Left forelimb (tissue), 1 donor: ENCODE measurements at places on chromosomes 16 and 17.

DNA sequence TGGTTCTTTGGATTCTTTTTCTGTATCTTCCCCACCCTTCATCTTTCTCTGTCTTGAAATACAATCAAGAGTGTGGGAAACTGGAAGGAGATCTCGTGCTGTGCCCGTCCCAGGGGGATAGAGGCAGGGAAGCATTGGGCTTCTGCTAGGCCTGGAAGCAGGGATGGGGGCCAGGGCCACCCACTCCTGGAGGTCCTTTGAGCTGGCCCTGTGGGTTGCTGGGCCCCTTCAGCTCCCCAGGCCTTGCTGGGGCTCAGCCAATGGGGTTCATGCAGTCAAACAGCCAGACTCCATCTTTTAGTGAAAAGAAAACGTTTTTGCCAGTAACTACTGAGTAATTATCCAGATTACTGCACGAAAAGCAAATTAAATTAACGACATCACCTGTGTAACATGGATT lies 67.8 kb downstream of the CCDC182 start:
- DNase-seq, result peak; percentile 40

GRCh38 chr17:79849953-79850352 lies 10.7 kb upstream of the CBX4 start:
- no peak for DNase-seq

DNA sequence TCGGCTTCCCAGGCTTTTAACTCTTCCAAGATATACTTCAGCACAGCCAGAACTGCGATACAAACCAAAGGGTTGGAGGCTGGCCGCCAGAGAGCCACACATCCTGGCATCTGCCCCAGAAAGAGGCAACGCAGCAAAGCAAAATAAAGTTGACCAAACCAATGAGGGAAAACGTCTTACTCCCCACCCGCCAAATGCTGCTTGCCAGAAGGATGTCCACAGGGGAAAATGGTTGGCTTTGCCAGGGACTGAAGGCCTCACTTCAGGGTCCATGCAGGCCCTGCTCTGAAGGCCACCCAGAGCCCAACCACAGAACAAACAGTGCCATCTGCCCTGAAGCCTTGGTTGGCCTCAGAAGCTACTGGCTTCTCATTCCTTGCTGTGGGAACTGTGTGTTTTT lies 15.0 kb downstream of the CACNG1 start:
- no peak for DNase-seq

- DNase-seq, result no peak
These were observed 363.1 kb downstream of the WWOX start for GRCh38 chr16:78462288-78463208.

DNA sequence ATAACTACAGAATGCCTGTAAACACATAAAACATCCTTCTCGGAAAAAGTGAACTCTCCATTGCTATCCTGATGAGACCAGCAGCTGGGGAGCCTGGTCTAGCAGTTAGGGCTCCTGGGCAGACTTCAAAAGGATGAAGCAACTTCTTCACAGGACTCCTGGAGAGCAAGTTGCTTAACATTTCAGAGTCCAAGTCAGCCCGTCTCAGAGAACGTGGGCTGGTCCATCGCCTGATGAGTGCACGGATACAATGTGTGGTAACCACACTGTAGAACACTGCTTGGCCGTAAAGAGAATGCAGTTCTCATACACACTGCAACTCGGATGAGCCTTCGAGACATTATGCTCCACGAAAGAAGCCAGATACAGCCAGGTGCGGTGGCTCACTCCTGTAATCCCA lies 52.7 kb downstream of the TMEM235 start:
- DNase-seq, result no peak

GRCh38 chr17:45770632-45771270 lies 13.4 kb upstream of the CRHR1 start:
- DNase-seq, result no peak

- no peak for DNase-seq
These were observed 51.5 kb downstream of the CPPED1 start for GRCh38 chr16:12752159-12752558.

DNA sequence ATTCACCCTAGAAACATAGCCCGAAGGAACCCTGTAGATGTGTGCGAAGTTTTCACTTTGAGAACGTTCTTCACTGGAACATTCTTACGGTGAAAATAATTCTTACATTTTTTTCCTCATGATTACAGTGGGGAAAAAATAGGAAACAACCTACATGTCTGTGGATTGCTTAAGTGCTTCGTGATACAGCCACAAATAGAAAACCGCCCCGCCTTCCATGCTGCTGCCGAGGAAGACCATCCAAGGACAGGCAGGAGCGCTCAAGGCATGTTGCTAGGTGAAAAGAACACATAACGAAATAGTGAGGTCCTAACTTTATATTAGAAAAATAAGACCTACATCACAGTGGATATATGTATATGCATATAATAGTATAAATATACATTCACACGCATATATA lies 78.8 kb downstream of the BMERB1 start:
- no peak for DNase-seq

GRCh38 chr16:75273054-75273925 lies 21.9 kb upstream of the BCAR1 start:
- DNase-seq, result no peak

- no peak for DNase-seq
These were observed 37.2 kb upstream of the RGS9 start for GRCh38 chr17:65099941-65100315.

DNA sequence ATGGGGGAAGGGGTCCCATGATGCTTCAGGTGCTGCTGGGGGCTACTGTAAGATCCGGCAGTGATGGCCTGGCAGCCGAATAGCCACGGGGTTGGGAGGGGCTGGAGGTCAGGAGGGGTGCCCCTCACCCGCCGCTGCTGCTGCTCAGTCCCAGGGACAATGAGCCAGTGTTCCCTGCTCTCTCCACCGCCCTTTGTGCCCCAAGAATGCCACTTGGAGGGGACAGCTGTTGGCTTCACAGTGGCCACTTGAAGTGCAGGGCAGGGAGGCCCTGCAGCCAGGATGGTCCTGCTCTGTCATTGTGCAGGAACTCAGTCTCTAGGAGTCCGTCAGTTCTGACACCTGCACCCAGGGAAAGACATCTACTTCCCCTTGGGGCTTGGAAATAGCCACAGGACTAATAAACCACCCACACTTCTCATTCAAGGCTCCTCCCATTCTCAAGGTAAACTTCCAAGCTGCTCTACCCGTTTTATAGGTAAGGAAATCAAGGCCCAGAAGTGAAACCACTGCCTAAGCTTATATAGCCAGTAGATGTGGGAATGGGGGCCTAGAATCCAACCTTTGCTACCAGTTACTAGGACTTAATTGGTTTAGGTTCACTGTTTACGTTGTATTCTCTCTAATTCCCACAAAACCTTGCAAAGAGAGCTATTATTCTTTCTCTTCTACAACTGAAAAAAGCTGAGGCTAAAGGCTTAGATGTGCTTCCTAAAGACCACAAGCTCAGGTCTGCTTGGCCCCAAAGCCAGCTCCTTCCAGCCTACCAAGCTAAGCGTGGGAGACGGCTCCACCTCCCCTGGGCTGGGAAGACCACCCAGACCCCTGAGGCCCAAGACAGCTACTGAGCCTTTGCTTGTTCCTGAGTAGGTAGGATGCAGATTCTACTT lies 6.2 kb upstream of the CPSF4L start:
- DNase-seq, result no peak

DNA sequence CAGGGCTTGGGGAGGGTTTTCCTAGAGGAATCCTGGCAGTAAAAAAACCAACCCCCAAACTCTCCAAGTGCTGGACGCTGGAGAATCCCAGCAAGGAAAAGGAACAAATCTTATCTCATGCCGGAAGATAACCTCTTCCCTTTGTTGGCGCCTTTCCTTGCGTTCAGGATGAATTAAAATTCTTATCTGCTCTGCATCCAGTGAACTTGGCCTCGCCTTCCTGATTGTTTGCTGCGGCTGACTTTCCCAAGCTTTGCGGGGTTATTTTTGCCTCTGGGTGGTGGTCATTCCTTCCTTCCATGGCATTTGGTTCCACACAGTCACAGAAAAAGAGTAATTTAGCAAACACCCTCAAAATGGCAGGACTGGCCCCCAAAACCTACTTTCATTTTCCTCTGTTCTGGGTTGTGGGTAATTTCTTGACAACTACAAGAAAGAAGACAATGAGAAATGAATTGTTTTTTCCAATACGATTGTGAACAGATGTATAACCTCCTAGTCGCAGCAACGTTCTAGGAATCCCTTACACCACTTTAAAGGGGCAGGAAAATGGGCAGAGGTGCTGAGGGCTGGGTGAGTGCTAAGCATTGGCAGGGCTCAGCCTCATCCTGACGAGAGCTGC lies 77.8 kb downstream of the MRC2 start:
- DNase-seq, result no peak

GRCh38 chr16:85173146-85173980 lies 61.1 kb upstream of the CIBAR2 start:
- DNase-seq, result no peak

DNA sequence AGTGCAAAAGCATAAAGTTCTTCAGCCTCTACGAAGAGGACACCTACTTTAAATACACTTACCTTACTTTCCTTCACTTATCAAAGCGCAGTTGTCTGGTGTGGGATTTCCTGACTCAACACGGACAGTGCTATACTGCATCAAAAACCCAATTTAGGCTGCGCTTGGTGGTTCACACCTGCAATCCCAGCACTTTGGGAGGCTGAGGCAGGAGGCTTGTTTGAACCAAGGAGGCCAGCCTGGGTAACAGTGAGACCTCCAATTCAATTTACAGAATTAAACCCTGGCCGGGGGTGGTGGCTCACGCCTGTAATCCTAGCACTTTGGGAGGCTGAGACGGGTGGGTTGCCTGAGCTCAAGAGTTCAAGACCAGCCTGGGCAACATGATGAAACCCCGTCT lies 4.1 kb downstream of the JMJD6 start:
- DNase-seq, result no peak

DNA sequence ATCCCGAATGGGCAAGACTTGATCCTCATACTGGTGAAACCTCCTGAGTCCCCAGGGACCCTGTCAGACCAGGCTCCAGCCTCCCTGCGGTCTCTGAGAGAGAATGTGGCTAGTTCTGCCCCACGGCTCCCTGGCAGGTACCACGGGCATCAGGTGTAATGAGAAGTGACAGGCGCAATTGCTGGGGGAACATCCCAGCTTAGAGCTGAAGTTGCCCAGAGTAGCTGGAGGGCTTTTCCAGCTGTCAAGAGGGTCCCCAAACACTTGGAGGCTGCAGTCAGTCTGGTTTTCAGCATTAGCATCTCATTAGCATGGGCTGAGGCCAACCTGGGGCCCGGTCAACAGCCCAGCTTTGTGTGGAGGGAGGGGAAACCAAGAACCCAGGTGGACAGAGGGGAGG lies 100.0 kb upstream of the TMEM132E start:
- DNase-seq, result no peak

DNA sequence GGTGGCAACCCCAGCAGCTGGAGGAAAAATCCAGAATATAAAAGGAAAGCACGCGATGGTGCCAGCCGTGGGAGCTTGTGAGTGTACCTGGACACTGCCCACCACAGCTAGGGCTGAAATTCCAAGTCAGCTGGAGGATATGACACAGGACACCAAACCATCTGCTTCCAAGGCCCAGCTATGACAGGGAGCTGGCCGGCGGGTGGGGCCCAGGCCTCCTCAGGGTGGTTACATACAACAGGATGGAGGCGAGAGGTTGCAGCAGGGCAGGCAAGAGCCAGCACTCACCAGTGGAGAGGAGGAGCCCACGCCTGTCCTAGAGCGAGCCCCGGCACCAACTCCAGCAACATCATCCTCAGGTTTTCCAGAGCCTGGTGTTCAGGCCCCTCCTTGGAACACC lies 163.2 kb upstream of the RPL38 start:
- no peak for DNase-seq

GRCh38 chr17:50837980-50838954 lies 2.9 kb downstream of the WFIKKN2 start:
- DNase-seq, result no peak

GRCh38 chr16:87207965-87208364 lies 109.2 kb downstream of the C16orf95 start:
- DNase-seq, result no peak

GRCh38 chr17:69170377-69170776 lies 28.7 kb upstream of the ABCA6 start:
- DNase-seq, result no peak

DNA sequence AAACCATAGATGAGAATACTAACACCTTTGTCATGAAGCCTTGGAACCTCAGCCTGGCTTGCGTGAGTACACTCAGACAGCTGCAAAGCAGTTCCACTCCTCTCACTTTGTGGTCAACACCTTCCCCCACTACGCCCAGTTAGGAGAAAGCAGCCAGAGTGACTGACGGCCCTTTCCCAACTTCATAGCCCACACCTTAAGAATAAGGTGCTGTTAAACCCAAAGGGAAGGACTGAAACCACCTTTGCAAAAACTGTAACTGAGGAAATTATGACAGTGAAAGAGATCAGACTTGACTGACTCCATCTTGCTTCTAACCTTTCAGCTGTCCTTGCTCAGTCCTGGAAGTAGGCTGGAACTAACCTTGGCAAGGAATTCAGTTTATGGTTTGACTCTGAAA lies 13.7 kb downstream of the N4BP1 start:
- no peak for DNase-seq

DNA sequence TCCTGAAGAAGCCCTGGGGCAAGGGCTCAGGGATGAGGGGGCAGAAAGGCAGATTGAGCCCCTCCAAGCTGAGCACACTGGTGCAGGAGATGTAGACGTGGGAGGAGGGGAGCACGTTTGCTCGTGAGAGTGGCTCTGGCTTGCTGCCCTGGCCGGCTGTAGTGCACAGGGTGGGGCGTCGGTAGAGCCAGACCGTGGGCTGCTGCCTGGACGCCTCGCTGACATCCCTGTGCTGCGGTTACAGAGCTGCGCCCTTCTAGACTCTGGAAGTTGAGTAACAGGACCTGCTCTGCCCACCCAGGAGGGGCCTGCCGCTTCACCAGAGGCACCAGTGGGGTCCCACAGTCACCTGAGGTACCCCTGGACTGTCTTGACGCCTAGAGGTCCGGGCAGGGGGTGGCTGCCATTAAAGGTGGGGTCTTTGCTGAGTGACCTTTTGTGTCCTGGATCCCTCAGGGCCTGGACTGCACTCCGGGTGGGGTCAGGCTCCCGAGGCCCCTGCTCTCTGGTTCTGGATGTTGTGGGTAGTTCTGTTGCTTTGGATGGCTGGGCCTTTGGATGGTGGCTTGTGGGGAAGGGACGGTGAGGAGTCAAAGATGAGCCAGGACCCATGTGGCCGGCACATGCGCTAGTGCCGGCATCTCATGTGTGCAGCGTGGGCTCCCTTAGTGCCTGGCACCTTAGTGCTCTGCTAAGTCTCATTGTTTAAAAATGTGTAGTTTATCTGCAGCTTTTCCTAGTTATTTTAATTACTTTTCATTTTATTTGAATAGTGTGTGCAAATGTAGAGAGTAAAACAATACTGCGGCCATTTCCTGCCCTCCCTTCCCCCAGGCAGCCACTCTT lies 41.7 kb downstream of the PGS1 start:
- no peak for DNase-seq

GRCh38 chr17:42132941-42133340 lies 10.3 kb downstream of the HSPB9 start:
- DNase-seq, result no peak
